ENCODE measurements at places on chromosomes 4 and X.

- DNase-seq, result no peak
Measured at GRCh38 chr4:140092094-140092851, 61.7 kb downstream of the MAML3 start.

GRCh38 chr4:148166132-148166591, 276.1 kb downstream of the NR3C2 start:
- no peak for DNase-seq

GRCh38 chr4:184870718-184871117, 45.0 kb upstream of the ACSL1 start:
- no peak for DNase-seq

DNA sequence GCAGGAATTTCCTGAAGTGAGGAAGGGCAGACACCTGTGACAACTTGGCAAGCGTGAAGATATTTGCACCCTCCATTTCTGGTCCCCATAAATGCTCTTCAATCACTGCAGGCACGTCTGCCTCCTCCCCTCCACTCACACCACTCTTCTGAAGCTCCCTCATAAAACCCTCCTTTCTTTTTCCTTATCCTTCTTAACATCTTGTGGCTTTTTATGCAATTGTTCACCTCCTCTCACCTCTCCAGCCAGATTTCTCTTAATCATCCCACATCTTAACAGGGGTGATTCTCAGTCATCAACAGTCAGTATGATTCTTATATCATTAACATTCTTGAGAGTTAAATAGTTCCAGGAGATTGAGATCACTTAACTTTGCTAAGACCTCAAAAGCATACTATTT, 277.4 kb downstream of the SPRY1 start:
- no peak for DNase-seq

DNA sequence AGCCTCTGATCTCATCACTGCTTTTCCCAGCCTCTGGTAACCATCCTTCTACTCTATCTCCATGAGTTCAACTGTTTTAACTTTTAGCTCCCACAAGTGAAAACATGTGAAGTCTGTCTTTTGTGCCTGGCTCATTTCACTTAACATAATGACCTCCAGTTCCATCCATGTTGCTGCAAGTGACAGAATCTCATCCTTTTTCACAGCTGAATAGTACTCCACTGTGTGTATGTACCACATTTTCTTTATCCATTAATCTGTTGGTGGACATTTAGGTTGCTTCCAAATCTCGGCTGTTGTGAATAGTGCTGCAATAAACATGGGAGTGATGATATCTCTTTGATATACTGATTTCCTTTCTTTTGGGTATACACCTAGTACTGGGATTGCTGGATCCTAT, 109.5 kb downstream of the FRYL start:
- DNase-seq, result no peak

- DNase-seq, result peak; percentile 1
Measured at GRCh38 chr4:23237771-23238170, 545.0 kb downstream of the GBA3 start.

Data from LNCaP clone FGC (cell line).